ENCODE measurements at places on chromosomes 7 and 10.

- no peak for DNase-seq
These were observed at the start of gene UBE2D1 for GRCh38 chr10:58334817-58335305. Gene UBE2D1, plus strand, starts transcription at chr10:58335006. Its CDS starts 196 bp downstream, at chr10:58335202.

- no peak for DNase-seq
These were observed 252.2 kb downstream of the CALN1 start for GRCh38 chr7:72159911-72160310.

DNA sequence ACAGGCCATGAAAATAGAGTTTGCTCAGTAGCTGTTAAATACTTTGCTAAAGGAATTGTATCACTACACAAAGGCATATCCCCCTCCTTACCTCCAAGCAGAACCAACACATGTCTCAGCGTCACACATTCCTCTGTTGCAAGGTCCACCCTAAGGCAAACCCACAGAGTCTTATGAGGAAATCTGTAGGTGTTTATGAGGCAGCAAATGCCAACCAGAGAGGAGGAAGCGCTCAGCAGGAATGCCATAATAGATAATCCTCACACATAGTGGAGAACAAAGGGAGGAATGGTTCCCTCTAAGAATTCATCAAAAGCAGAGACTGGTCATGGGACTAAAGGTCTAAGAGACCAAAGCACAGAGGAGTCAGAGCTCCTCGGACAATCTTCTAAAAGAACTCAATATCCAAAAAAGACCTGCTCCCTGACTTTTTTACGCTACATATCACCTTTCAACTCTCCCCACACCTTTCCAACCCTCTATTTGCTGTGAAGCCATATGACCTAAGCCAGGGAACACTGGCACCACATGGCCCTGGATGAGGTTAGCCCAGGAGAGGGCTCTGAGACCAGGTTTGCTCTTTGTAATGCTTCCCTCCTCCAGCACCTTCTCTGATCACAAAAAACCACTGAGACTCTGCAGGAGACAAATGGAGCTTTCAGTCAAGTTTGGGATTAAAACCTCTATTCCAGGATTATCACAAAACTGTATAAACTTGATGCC lies 7.3 kb downstream of the SLC25A13 start:
- peak; percentile 72 for DNase-seq

DNA sequence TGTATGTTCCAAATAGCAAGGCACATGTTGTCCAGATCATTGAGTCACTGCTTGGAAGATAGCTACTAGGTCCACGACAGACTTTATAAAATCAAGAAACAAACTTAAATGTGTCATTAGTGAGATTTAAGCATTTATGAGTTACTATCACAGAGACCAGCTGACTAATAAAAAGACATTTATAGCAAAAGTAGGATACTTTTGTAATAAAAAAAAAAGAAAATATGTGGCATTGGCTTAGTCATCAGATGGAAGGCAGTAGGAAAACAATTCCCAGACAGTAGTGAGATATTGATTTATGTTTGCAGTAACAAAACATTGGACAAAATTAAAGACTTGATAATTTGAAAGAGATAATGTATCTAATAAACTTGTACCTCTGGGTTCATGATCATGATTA lies 881.0 kb upstream of the LRRN3 start:
- no peak for DNase-seq

DNA sequence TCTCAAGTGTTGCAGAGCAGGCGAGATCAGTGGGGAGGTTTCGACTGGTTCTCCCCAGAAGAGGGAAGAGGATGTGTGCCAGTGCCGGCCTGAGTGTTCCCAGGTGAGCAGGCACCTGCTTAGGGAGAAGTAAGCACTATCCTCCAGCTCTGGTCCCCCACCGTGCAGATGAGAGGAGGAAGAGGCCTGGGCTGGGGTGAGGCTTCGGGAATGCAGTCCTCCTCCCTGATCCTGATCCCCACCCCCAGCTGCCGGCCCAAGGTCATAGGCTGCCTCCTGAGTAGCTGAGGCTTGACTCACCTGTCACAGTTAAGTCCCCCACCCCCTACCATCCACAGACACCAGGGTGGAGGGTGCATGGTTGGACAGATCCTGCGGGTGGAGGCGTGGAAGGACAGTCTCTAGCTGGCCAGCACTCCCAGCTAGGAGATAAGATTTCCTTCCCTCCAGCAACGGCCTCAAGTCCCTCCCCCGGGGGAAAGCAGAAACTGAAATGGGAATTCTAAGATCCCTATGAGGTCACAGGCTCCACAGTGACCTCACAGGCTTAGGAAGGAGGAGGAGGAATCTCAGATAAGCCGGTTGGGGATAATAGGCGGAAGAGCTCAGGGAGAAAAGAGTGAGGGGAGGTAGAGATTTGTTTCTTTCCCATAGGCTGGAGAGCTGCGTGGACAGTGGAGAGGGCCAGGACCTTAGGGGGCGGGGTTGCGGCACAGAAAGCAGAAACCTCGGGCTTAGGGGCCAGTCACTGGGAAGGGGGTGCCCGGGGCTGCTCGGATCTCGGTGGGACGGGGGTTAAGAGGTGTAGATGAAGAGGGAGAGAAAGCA lies 1.0 kb downstream of the LRCH4 start:
- no peak for DNase-seq

DNA sequence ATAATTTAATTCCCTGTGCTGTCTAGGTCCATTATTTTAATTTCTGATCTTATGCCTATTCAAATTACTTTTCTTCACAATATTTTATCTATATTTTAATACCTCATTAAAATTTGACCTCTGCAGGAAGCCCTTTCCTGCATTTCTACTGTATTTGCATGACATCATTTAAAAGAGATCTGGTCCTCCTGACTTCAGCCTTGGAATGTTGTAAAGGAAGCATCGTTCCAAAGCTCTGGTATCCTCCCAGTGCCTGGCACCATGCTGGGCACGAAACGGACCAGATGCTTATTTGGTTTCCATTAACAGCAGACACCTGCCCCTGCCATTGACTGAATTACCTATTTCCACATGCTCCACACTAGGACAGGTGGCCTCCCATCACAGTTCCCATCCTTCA lies 247.5 kb downstream of the KLF6 start:
- DNase-seq, result no peak

DNA sequence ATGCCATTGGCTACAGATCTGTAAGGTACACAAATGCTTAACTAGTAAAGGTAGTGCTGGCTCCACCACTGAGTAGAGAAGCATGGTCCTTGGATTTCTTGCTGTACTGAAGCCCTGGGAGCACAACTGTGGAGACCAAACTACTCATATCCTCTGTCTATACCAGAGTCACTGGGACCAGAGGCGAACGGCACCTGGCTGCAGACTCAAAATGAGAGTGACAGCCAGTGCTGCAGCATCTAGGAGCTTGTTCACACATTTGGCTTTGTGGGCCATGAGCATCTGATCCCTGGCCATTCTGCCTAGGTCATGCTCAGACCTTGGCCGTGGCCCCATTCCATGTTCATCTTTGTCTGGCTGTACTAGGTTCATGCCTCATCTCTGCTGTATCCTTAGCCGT lies 31.9 kb downstream of the LRRC18 start:
- no peak for DNase-seq

DNA sequence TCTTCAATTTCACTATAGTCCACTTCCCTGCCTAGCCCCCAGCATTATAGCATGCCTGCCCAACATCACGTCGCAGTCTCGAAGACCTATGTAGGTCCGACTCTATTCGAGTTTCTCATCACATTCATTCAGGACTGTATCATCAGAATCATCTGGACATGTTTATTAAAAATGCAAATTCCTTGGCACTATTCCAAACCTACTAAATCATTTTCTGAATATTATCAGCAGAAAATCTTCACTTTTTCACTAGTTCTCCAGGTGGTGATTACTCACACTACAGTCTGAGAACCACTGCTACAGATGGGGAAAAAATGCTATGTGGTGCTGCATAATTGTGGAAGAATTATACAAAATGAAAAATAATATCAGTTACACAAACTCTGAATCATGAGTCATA lies 29.3 kb upstream of the ETV1 start:
- DNase-seq, result no peak
